ENCODE measurements at places on chromosomes 1 and 21.

GRCh38 chr1:60664086-60664625, 418.2 kb upstream of the NFIA start:
- no peak for DNase-seq

GRCh38 chr1:239126884-239127283, 259.5 kb upstream of the CHRM3 start:
- DNase-seq = peak; percentile 57

DNA sequence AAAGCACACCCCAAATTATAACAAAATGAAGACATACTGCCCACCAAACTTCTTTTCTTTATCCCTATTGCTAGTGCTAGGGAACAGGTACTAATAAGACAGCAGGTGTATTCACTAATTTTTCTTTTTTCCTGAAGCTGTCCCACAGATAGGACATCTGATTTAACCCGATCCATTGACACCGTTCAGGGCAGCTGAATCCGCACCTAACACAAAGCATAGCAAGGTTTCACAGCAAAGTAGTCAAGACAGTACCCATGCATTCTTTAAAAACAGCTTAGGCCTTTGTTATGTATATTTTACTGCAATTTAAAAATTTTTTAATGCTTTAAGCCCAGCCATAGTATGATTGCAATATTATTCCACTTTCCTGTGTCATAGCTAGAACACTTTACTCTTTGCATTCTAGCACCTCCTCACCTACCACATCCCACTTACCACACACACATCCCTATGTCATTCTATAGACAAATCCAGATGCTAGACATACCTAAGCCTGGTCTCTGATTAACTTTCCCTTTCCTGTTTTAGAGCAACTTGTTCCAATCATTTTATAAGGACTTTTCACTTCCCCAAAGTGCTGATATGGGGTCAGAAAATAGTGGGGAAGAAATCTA, 40.4 kb downstream of the GATAD2B start:
- DNase-seq = no peak

- DNase-seq = peak; percentile 58
Observed at GRCh38 chr1:78145105-78145580, 99.4 kb downstream of the GIPC2 start.

DNA sequence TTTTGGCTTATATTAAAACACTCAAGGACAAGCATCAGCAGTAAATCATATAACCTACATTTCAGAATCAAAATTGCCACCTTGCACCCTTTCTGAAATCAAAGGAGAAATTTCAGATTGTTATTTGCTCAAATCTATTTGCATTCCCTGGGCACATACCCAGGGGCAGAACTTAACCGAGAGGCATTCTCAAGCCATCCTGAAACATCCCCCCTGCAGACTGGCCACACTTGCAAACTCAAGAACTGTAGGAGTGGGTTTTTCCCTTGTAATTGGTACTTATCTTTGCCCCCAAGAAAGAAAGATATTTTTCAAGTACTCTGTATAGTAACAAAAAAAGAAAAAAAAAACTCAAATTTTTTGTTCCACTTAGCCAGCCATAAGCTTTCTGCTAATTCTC, 213.6 kb upstream of the ESRRG start:
- DNase-seq = no peak

DNA sequence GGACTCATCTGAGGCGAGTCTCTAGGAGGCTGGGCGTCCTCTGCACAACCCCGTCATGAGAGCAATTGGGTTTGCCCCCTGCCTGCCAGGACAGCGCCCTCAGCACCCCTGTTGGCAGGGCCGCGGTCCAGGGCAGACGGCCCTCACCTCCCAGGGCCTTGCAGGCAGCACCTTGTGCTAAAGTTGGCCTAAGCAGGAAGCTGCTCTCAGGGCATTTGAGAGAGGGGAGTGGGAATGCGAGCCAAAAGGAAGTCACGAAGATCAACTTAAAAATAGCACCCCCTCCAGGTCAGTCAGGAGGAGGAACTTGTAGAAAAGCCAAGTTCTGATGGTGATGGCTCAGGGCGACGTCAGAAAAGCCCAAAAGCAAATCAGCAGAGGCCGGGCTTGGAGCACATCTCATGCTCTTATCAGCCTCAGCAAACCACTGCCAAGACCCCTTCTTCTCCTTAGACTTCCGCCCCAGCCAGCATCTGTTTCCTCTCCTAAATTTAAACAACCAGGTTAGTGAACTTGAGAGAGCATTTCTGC, 12.6 kb upstream of the ADORA3 start:
- peak; percentile 72 for DNase-seq

- no peak for DNase-seq
Observed at GRCh38 chr1:97063532-97063931, 341.9 kb downstream of the PTBP2 start.

GRCh38 chr1:215835951-215836350, 268.8 kb downstream of the KCTD3 start:
- no peak for DNase-seq
